NCI-H446 (cell line): ENCODE measurements at places on chromosomes 12 and 14.

GRCh38 chr14:52015411-52016030 is 26.2 kb downstream of the RTRAF start:
- no peak for DNase-seq

GRCh38 chr12:110971936-110972335 is 51.6 kb upstream of the MYL2 start:
- DNase-seq, result no peak

GRCh38 chr14:69317102-69317755 is 57.3 kb downstream of the GALNT16 start:
- peak; percentile 91 for DNase-seq

DNA sequence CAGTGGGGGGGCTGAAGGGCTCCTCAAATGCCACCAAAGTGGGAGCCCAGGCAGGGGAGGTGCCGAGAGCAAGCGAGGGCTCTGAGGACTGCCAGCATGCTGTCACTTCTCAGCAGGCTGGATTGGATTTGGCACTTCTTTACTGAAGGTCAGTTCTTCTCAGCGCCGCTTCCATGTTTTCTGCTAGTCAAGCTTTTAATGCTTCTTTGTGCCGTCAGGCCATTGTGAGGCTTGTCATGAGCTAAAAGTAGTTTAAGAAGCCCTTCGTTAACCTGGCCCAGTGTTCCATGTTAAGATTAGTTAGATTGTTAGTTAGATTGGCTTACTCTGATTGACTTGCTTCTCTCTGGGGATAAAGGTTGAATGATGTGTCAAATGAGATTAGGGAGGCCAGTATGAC is 13.4 kb downstream of the GABARAPL1 start:
- DNase-seq, result no peak

DNA sequence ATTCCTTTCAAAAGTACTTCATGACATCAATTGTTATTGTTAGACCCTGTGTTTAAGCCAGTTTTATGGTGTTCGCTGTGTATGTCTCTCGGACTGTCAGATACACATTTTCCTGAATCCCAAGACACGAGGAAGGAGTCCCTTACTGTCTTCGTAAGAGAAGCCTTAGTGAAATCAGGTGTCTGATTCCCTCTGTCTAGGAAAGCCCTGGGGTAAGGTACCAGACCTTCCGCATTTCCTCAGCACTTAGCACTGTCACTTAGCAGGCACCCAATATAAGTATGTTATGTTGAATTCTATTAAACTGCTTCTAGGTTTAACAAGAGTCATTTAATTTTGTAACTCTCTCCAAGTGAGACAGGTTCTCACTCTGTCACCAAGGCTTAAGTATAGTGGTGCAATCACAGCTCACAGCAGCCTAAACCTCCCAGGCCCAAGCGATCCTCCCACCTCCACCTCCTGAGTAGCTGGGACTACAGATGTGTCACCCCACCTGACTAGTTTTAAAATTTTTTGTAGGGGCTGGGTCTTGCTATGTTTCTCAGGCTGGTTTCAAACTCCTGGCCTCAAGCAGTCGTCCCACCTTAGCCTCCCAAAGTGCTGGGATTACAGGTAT is 111.0 kb downstream of the BBS10 start:
- DNase-seq, result no peak

DNA sequence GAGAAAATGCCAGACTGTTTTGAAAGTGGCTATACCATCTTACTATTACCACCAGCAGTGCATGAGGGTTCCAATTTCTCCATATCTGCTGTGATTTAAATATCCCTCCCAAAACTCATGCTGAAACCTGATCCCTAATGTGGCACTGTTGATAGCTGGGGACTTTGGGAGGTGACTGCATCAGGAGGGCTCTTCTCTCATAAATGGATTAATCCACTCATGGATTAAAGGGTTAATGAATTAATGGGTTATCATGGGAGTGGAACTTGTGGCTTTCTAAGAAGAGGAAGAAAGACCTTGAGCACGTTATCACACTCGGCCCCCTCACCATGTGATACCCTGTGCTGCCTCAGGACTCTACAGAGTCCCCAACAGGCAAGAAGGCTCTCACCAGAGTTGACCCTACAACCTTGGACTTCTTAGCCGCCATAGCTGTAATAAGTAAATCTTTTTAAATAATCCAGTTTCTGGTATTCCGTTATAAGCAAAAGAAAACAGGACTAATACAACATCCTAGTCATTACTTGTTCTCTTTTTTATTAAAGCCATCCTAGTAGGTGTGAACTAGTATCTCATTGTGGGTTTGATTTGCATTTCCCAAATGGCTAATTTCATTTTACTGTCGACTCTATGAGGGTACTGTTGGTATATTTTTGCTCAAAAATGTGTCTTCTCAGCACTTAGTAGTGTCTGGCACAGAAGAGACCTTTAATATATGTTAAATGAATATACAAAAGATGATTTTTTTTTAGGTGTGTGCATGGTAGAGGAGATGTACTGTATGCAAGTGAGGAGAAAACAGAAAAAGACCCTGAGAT is 14.3 kb downstream of the PPP1R12A start:
- DNase-seq, result no peak

- DNase-seq, result no peak
These were observed 18.4 kb downstream of the LMO3 start for GRCh38 chr12:16587514-16587913.

DNA sequence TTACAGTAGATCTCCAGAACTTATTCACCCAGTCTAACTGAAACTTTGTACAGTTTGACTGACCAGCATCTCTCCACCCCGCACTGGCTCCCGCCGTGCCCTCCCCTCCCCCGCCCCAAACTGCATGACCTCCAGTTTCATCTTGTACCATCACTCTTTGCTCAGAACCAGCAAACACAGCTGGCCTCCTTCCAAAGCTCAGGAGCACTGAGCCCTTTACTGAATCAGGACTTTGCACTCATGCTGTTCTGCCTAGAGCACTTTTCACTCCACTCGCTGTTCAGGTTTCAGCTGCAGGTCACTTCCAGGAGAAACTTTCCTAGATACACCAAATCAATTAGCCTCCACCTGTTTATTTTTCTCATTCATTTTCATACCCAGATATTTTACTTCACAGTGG is 455.3 kb upstream of the PDE3A start:
- no peak for DNase-seq

GRCh38 chr12:109382031-109382430 is 34.3 kb downstream of the MYO1H start:
- DNase-seq, result no peak

GRCh38 chr14:100325231-100325632 is 2.1 kb downstream of the SLC25A47 start:
- no peak for DNase-seq

DNA sequence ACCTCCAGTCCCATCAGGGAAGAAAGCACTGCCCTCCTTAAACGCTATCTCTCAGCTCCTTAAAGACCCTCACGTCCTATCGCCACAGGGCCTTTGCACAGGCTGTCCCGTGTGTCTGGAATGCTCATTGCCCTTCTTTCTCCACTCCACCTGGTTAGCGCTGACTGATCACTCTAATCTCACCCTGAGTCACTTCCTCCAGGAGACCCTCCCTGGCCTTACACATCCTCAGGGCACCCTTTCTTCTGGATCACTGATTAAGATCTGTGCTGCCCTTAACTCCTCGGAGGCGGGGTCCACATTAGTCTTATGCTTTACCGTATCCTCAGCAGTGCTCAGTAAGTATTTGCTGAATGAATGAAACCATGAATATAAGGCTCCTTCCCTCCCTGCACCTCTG is 94.7 kb downstream of the SYNE3 start:
- DNase-seq, result no peak

DNA sequence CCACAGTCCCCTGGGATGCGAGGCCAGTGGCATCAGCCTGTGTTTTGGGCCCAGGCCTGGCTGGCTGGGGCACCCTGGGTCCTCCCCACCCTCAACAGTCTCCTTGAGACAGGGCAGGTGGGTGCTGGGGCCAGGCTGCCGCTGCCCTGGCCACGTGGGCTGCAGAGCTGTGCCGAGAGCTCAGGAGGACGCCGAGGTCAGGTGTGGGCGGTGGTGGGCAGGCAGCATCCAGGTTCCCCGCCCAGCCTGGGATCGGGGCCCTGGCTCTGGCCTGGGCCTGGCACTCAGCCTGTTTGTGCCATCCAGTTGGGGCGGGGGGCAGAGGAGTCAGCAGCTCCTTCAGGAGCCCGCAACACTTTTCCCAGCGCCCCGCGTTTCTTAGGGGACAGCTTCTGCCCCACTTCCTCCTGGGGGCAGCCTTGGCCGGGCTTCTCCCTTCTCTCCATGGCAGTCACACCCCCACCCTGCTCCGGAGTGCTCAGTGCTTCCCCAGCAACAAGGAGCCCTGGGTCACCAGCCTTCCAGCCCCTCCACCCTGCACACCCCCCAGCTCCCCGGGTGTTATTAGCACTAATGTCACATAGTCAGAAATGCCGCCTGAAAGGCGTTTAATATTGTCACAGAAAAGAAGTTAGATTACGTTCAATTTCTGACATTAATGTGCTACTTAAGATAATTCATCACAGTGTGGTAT is 30.8 kb downstream of the KIF26A start:
- no peak for DNase-seq

GRCh38 chr14:77507762-77508161 is 9.1 kb upstream of the ISM2 start:
- no peak for DNase-seq

DNA sequence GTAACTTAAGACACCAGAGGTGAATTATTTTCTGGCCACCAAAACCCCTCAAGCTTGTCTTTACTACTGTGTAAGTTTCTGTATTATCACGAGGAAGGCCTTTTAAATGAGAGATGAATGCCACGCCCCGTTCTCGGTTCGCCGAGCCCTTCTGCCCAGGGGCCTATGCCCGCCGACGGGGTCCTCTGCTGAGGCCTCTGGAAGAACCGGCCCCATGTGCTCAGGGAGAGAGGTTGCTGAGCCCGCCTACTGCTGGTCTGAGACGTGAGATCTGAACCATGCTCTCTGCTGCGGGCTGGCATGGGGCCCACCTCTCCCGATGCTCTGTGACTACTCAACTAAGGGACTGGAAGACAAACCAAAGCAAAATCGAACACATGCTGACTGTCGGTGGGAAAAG is 21.0 kb downstream of the AMN start:
- no peak for DNase-seq

- peak; percentile 85 for DNase-seq
These were observed 587.7 kb downstream of the RPL10L start for GRCh38 chr14:46063872-46064271.

GRCh38 chr12:70400124-70400523 is 34.0 kb downstream of the KCNMB4 start:
- DNase-seq, result no peak

DNA sequence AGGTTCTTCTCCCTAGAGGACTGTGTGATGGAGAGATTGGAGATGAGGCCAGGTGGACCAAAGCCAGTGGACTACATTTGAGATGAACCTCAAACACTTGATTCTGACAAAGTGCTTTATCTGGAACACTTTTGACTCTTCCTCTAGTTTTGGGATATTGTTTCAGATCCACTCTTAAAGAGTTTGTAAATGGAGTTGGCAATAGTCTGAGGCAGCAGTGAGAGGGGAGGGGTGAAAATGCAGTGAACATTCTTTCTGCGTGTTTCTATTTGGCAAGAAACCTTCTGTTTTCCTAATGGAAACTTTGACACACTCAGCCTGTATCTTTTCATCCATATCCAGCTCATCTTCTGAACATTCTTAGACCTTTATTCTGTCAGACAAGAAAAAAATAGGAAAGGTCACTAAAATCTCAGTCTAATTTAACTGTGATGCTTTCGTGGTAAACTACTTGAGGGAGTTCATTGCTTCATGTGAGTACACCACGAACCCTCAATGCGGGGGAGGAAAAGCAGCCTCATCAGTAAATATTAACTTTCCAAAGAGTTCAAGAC is 57.4 kb upstream of the KCNJ8 start:
- peak; percentile 13 for DNase-seq

GRCh38 chr12:104276273-104277131 is 27.0 kb upstream of the EID3 start:
- peak; percentile 70 for DNase-seq

- no peak for DNase-seq
These were observed 62.2 kb downstream of the TSPAN11 start for GRCh38 chr12:30988646-30989286.

DNA sequence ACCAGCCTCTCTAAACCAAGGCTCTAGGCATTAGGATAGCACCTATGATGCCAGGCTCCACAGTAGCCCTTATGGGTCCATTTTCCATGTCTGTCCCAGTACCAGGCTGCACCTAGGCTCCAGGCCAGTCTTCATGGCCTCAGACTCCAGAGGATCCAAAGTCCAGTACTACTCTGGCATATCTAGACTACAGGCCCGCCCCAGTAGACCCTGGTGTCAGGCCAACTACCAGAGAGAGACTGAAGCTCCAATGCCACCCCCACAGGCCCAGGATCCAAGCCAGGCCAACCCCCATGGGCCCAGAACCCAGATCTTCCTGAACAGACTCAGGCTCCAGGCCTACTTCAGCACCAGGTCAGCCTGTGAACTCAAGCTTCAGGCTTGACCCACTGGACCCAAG is 287.0 kb downstream of the KCNC2 start:
- no peak for DNase-seq

DNA sequence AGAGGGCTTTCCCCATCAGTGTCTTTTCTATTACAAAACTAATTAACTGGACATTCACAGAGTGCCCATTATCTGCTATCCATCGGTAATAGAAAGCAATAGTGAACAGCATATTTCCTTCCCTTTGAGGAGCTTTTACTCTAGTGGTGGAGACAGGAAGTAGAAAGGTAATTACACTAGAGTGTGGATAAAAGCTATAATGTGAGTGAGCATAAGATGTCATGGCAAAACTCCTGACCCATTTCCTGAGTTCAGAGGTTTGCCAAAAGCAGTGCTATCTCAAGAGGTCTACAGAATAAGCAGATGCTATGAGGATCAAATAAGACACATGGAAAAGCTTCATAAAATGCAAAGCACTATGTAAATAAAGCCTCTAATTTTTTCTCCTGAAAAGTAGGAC is 24.0 kb downstream of the TIMELESS start:
- no peak for DNase-seq

DNA sequence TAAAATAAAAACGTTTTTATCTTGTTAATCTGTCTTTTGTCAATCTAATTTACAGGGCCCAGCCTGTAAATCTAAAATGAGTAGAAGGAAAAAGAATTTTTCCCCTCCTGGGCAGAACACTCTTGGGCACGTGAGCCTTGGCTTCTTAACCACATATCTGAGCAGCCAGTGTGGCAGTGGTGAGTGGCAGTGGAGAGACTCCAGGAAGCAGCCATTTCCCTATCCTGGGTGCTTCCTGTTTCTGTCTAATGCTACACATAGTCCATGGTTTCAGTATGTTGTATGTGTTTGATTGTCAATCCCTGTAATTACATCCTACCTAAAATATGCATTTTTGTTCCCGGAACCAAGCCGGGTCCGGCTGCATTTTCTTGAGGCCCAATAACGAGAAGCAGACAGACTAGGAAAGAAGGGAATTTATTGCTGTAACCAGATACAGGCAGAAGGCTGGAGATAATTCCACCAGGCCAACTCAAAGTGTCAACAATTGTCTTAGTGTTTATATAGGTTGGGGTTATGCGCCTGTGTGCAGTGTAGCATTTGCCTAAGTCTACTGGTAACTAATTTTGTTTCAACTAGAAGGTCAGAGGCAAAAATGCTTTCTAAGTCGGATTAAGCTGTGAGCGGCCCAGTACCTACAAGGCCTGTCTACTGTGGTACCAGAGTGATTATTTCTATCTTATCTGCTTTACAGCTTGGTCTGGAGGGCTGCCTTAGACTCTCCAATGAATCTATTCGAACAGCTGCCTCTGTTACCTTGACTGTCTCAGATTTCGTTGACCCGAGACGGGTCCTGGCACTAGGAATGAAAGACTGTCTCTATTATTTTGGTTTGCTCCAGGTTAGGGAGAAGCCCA is 82.4 kb upstream of the RESF1 start:
- no peak for DNase-seq
